ENCODE measurements at places on chromosomes 3 and 15.

DNA sequence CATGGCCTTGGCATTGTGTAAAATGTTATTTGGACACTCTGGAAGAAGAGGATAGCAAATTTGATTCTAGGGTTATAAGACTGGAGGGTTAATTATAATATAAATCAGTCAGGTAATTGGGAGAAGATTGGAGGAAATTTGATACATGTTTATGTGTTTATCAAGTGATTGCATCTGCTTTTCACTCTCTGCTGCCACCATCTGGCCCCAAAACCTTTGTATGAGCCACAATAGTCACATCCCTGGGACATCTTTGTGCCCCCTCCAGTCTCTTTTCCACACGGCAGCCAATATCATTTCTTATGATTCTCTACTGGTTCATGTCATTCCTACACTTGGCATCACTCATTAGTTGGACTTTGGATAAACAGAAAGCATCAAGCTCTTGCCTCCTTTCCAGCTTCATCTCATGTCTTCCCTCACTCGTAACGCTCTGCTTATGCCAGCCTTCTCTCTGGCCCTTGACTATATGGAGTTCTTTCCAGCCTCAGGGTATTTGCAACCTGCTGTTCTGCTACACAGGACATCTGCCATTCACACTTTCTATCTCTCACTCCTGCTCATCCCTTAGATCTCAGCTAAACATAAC is 602.3 kb upstream of the SUCLG2 start:
- no peak for DNase-seq

- no peak for DNase-seq
Measured at GRCh38 chr15:29613951-29614382, 208.3 kb downstream of the TJP1 start.

DNA sequence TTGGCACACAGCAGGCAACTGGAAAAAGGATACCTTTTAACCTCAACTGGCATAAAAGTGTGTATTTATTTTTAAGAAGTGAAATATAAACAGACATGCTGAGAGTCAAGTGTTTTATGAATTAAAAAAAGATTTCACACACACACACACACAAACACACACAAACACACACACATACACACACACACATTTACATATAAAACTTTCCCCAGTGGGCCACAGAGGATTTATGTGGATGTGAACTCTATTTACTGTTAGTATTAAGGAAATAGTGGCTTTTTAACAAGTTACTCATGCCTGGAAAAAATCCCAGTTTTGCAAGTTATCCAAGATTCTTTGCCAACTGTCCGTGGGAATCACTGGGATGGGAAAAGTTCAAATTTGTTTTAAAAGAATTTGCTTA is 725.9 kb upstream of the NR2F2 start:
- DNase-seq = no peak

- no peak for DNase-seq
Measured at GRCh38 chr3:62237286-62237948, 135.9 kb downstream of the FEZF2 start.

DNA sequence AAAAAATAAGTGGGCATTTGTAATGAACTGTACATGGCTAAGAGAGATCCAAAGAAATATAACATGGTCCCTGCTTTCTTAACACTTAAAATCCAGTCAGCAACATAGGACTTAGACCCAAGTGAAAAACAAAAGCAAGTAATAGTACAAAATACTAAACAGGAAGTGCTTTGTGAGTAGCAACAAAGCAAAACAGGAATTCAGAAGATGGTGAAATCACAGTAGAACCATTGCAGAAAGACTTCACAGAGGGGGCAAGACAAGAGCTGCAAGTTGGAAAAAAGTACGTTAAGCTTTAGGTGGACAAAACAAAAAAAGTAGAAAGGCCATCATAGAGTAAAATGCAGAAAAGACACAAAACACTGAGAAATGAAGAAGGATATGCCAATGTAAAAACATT is 116.0 kb downstream of the TBC1D5 start:
- no peak for DNase-seq

DNA sequence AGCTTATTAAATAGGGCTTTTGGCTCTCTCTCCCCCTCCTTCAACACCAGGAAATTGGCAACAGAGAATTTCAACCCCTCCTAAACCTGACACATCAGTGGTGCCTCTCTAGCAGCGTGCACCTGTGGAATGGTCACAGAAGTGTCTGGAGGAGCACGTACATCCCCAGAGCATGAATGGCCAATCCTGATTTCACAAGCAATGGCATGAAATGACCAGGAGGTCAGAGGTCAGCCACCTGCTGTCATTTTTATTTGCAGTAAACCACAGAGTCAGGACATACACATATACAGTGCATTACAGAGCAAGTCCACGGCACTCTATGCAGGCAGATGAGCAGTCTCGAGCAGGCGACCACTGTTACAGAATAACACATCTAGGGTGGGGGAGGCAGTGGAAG is 25.1 kb upstream of the ETV5 start:
- DNase-seq = no peak

DNA sequence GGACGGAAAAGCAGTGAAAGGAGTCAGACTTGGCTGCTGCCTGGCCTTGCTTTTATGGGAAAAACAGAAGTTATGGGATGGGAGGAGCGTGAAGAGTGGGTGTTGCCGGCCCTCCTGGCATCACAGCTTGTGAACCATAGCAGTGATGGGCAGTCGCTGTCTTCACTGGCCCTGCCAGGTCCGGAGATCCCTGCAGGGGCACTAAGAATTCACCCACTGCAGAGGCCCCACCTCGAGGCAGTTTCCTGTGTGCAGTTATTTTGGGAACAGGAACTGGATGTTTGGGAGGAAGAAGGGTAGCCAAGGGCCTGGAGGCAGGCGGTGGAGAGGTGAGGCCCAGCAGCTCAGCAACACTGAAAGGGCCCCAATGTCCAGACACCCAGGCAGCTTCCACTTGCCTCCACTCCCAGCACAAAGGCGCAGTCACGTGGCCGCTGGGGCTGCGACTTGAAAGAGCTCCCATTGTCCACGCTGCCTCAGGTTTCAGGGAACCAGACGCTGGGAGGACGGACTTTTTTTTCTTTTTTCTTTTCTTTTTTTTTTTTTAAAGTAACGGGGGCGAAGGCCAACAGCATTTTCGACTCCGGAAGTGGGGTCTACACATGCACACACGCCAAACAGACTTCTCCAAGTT is 255.6 kb downstream of the ZNF621 start:
- DNase-seq = no peak

DNA sequence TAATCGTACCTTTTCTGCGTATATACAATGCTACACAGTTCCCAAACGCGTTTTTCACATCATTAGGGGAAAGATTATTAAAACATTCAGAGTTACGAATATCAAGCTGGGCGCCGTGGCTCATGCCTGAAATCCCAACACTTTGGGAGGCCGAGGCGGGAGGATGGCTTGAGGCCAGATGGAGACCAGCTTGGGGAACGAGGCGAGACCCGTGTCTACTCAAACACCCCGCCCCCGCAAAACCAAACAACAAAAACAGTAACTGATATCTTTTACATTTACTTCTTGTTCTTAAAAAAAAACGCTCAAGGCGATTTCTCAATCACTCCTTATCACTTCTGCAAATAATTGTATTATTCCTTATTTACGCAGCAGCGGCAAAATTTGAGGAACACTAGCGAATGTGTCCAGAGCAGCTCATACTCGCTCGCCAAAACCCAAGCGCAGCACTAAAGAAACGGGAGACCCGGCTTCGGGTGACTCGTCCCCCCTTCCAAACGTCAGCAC is 1.2 kb downstream of the ZBTB11 start:
- no peak for DNase-seq

- DNase-seq = no peak
Measured at GRCh38 chr3:69669070-69669469, 70.2 kb upstream of the MITF start.

DNA sequence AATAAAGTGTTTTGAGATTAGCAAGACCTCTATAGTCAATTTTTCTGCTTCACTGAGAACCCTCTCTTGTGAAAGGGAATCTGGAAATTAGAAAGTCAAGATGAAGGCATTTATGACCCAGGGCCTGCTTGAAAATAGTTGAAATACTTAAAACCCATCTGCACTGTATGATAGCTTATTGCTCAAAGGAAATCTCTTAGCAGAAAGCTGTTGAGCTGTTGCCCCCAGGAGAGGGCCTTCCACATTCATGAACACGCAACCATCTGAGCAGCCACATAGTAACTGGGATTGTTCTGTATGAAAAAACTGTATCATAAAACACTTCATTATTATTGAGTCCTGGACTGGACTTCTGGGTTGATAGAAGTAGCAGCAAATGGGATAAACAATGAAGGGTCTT is 106.4 kb upstream of the PTX3 start:
- DNase-seq = no peak

- DNase-seq = no peak
Measured at GRCh38 chr3:188796122-188796631, 375.6 kb upstream of the TPRG1 start.

- no peak for DNase-seq
Measured at GRCh38 chr15:80059786-80060355, 395 bp downstream of the ZFAND6 start.

DNA sequence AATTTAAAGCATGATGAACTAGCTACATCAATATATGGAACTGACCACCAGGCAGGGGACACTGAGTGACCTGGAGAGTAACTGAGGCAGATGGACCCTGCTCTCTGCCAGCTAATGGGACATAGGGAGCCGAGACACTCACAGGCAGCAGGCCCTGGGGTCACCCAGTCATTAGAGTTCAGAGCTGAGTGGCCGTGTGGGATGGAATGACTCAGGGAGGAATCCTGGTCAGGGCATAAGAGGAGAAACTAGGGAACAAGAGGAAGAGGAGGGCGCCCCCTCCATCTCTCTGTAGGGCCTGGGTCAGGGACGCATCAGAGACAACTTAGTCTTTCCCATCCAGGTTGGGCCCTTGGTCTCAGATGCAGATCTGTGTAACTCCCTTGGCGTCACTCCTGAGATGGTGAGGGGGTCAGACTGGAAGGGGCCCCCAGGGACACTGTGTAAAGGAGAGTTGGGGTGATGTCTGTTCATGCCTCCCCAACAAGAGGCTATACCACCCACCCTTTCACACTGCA is 39.8 kb downstream of the CCDC12 start:
- no peak for DNase-seq

- no peak for DNase-seq
Measured at GRCh38 chr15:69668963-69669362, 216.3 kb downstream of the RPLP1 start.

- no peak for DNase-seq
Measured at GRCh38 chr3:4813909-4814304, 165.3 kb upstream of the BHLHE40 start.

DNA sequence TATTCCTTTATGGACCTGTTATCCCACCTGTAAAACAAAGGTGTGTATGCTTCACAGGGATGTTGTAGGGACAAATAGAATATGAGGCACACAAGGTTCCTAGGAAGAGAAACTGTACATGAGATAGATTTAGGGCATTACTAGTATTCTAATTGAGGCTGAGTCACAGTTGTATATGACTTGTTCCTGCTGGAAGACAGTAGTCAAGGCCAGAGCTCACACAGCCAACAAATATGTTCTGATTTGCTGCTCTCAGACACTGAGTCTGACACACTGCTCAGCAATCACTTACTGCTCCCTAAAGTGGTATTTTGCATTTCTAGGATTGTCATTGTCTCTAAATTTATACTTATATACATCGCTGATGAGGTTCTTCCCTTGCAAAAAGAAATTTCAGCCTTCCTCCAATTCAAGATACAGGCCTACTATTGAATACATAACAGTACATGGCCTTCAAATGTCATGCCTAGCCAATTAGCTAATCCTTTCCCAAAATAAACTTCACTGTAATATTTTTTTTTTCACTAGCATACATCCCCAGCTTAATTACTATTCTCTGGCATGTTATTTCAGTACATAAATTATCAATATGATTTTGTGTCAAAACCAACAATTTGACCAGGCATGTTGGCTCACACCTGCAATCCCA is 69.8 kb downstream of the TIGIT start:
- DNase-seq = no peak

DNA sequence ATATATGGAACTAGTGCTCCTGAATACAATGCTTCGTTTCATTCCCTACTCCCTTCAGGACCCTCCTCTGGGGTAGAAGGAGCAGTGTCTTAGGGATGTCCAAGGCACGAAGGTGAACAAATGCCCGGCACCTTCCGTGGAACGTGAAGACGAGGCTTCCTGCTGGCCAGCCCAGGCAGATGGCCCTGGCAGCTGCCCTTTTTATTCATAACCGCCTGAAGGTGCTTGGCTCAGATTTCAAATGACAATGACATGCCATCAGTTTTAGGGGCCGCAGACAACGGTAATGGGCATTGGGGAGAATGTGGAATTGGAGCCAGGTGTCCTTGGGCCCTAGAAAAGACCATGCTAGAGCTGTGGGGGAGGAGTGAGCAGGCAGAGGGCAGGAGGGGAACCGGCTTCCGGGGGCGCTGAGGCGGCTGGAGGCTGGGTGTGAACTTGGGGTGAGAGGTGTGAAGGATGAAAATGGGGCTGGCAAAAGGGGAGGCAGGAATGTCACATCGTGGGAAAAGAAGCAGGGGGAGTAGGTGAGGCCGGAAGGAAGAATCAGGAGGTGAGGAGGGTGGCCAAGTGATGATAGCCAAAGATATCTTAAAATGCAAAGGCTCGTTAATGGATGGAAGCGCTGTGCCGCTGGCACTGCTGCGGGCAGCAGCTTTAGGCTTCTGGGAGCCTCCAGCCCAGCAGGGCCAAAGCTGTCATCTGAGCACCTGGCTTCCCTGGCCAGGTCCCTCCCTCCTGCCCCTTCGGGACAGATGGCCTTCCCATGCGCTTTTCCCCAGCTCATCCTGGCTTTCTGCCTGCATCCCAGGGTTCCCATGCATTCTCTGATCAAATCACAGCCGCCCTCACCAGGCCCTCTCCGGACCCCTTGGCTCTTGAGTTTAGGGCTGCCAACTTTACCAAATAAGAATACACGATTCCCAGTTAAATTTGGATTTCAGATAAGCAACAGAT is 93.7 kb downstream of the TMEM266 start:
- DNase-seq = no peak

- no peak for DNase-seq
Measured at GRCh38 chr3:188458756-188459155, 304.8 kb downstream of the LPP start.

GRCh38 chr15:94081829-94082228 is 149.5 kb upstream of the MCTP2 start:
- DNase-seq = no peak

- no peak for DNase-seq
Measured at GRCh38 chr3:33035596-33035995, 61.4 kb downstream of the GLB1 start.

GRCh38 chr3:57221883-57222282 is 5.6 kb upstream of the APPL1 start:
- DNase-seq = no peak

DNA sequence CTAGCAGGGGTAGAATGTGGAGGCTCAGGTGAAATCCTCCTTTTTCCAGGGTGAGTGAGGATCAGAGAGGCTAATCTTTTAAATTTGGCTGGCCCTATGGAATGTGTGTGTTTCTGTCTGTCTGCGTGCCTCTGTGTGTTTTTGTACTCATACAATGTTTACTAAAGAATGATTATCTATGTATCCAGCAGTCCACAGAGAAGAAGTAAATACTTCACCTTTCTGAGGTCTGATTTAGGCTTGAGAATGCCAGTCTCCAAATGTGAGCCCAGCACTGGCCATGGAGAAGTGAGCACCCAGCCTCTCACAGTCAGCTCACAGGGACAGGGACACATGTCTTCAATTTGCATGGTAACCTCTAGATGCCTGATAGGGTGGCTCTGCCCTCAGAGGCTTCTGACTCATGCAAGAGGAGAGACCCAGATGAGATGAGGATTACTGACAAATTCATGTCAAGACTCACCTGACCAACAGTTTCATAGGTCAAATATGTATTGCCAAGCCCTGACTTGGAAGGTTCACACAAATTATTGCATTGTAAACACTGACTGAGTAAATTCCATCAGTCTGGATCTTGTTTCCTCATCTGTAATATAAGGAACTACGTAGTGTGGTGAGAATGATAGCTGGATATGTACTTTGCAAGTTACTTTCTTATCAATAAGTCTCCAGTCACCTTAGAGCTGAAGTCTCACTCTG is 31.0 kb downstream of the ENTPD3 start:
- DNase-seq = no peak
